ENCODE measurements at places on chromosomes 4 and X.
A peak's percentile ranks its signal among the peaks of the same experiment; 100 is the strongest.

DNA sequence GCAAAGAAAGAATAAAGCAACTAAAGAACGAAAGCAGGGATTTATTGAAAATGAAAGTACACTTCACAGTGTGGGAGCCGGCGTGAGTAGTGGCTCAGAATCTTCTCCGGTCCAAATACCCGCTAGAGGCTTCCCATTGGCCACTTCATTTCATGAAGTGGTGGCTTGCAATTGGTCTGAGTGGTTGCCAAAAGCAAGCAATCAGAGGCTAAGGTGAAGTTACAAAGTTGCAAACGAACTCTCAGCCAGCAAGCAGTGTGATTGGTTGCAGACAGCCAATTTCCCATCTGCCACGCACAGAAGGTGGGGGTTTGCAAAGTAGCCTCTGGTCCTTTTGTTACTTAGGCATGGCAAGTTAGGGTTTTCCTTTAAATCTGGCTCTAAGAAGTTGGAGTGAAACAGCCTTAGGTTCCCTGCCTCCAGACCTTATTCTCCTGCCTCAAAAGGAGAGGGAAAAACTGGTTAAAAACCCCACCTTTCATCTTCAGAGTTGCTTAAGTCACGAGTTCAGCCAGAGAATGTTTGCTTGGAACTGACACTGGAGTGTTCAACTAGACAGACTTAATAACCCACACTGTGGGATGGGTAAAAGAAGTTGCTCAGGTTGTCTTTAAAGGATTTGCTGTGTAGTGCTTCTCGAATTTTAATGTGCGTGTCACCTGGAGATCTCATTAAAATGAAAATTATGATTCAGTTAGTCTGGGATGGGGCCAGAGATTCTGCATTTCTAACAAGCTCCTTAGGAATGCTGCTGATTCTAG is 6.9 kb upstream of the CLOCK start:
- no peak for DNase-seq

GRCh38 chr4:15354371-15355297 is 73.2 kb upstream of the C1QTNF7 start:
- DNase-seq: no peak

DNA sequence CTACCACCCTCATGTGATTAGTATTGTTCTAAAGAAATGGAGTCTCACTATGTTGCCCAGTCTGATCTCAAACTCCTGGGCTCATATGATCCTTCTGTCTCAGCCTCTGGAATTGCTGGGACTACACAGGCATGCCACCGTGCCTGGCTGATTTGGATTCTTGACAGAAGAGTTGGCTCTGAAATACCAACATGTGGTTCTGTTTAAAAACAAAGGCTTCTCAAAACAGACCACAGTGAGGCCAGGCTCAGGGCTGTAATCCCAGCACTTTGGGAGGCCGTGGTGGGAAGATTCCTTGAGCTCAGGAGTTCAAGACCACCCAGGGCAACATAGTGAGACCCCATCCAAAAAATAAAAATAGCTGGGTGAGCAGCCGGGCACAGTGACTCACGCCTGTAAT is 126.7 kb downstream of the DHRSX start:
- no peak for DNase-seq

DNA sequence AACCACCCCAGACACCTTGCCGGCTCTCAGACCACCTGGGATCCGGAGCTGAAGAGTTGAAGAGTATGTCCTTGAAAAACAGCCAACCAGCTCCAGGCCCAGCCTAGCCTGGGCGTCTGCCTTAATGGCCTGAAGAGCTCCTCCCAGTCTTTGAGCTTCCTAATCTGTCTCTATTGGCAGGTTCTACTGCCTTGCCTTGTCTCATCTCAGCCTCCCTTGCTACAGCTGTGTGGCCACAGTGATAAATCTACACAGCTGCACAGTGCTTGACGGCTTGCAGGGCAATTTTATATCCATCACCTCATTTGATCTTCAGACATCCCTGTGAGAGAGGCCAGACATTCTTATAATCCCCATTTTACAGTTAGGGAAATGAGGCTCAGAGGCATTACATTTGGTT is 19.9 kb downstream of the AWAT2 start:
- no peak for DNase-seq

GRCh38 chr4:86450861-86451260 is 91.0 kb upstream of the MAPK10 start:
- DNase-seq: no peak

DNA sequence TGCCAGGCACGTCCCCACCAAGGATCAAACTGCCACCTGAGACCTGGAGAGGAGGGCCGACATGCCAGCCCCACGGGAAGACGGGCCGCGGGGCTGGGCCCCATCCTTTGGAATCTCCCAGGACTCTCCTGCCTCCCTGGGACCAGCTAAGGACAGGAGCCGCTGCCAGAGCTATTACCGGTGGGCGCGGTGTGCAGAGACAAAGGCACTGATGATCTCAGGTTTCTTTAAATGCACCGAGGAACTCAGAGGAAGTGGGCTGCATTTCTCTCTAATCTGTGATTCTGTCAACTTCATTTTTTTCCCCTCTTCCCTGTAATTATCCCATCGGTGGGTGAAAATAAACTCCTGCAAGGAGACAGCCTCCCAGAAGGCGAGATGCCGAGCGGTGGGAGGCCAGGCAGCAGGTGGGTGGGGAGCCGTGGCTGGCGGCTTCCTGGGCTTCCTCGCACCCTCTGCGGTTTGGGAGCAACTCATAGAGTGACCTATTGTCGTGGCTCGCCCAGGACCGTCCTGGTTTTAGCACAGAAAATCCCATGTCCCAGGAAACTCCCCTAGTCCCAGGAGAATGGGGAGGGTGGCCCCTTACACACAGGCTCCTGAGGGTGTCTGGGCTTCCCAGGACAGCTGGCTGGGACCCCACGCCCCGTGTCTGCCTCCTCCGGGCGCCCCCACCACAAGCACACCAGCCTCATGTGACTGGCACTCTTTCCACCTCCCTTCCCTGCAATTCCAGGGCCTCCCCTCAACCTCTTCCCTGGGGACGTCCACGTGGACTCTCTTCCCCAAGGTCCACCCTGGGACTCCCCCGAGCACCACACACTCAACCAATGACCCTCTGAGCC is 62.3 kb upstream of the ADRA2C start:
- no peak for DNase-seq

DNA sequence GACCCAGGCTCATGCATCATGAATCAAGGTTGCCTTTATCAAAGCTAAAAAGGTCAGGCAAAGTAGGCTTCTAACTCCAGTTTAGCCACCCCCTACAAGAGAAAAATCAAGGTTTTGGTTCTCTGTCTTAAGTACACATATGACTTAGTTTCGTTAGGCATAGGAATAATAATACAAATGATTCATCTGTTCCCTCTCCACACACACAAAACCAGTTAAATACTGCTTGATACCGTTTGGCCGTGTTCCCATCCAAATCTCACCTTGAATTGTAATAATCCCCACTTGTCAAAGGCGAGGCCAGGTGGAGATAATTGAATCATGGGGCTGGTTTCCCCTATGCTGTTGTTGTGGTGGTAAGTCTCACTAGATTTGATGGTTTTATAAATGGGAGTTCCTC is 226.2 kb downstream of the HS6ST2 start:
- DNase-seq: peak; percentile 80

DNA sequence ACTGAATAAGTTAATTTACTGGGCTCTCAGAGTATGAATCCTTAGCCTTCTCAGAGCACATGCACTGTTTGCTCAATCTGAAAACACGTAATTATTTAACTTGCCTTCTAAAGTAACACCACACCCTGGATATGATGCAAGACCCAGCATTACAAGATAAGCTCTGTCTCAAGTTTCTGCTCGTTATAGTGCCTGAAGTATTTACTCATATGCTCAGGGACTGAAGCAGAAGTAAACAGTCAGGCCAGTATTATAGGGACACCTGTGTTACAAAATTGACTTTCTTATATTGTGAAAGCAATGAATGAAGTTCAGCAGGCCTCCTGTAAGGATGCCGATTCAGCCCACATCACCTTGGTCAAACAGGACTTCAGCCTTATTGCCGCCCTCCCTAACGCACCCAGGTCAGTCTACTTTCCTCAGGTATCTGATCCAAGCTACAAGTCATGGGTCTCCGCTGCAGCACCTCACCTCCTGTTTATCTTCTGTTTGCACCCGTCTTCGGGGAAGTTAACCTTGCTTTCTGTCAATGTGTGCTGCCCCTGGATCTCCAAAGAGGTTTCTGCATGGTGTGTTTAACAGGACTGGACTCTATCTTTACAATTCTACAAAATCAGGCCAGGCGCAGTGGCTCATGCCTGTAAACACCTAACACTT is 42.8 kb upstream of the KLF3 start:
- DNase-seq: peak; percentile 15

DNA sequence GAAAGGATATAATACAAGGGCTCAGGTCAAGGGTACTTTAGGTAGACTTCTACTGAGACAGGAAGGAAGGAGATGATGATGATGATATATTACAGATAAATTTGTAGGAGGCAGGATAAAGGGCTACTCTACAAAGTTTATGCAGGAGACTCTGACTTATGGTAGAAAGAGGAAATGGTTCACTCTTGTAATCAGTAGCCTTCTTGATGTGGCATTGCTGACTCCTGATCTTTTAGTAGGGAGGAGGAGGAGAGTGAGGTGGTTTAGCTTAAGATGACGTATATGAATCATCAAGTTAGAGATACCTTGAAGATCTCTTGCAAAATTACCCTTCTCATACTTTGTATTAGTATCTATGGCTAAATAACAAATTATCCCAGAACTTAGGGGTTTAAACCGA is 4.7 kb downstream of the BLTP1 start:
- DNase-seq: no peak
